Activated CD4-positive, CD25-positive, alpha-beta regulatory T cell (primary cell): ENCODE measurements at places on chromosomes 12 and 14.

DNA sequence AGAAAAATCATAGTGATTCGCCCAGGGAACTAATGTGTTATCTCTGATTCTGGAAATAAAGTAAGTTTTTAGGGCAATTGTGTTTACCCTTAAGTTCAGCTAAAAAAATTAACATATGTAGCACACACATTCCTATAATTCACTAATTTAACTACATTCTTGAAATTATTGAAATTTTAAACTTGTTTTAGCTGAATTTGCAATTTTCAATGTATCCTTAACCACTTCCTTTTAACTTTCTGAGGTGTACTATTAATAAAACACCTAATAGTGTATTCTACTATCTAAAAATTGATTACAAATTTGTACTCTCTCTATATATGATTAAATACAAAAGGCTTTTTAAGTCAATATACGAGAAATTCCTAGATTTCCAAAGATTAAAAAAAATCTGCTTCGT lies 2.2 kb downstream of the KLHL28 start:
- no peak for DNase-seq

DNA sequence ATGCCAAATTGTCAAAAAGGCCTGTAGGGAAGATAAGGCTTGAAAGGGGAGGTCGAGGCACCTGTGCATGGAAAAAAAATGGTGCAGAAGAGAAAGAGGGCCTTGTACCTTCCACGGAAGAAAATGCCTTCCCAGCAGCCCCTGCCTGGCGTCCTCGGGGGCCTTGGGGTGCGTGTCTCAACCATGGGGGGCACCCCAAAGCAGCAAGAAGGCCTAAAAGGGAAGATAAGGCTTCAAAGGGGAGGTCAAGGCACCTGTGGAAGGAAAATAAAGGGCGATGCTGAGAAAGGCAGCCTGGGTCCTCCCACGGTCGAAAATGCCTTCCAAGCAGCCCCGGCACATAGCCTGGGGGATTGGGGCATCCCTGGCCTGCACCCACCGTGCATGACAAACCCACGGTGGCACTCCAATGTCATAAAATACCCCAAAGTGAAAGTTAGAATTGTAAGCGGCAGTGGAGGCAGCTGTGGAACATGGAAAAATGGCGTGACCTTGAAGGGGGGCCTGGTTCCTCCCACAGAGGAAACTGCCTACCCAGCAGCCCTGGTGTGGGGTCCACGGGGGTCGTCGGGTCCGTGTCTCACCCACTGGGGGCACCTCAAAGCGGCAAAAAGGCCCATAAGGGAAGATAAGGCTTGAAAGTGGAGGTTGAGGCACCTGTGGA lies 275.0 kb downstream of the ALG10 start:
- DNase-seq: no peak

- DNase-seq: no peak
These were observed 125.4 kb downstream of the CAND1 start for GRCh38 chr12:67394550-67394949.

GRCh38 chr14:68513137-68513536 lies 279.7 kb downstream of the ZFP36L1 start:
- DNase-seq: no peak

- DNase-seq: no peak
These were observed 238.5 kb downstream of the GPHN start for GRCh38 chr14:66746316-66747006.

DNA sequence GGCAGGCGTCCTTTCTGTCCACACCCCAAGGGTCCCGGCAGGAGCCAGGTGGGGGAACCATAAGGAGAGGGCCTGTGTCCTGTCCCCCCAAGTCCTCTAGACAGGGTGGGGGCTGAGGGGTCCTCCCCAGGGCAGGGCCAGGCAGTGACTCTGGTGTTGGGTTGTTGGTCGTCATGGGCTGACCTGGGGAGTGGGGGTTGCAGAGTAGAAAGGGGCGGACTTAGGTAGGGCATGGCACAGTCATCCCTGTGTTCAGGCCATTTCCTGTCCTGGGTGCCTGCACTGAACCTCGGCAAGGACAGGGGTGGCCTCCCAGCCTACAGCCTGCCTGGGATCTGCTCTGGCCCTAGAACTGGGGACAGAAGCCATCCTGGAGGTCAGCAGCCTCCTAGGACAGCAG lies 356.2 kb downstream of the TMEM121 start:
- no peak for DNase-seq

DNA sequence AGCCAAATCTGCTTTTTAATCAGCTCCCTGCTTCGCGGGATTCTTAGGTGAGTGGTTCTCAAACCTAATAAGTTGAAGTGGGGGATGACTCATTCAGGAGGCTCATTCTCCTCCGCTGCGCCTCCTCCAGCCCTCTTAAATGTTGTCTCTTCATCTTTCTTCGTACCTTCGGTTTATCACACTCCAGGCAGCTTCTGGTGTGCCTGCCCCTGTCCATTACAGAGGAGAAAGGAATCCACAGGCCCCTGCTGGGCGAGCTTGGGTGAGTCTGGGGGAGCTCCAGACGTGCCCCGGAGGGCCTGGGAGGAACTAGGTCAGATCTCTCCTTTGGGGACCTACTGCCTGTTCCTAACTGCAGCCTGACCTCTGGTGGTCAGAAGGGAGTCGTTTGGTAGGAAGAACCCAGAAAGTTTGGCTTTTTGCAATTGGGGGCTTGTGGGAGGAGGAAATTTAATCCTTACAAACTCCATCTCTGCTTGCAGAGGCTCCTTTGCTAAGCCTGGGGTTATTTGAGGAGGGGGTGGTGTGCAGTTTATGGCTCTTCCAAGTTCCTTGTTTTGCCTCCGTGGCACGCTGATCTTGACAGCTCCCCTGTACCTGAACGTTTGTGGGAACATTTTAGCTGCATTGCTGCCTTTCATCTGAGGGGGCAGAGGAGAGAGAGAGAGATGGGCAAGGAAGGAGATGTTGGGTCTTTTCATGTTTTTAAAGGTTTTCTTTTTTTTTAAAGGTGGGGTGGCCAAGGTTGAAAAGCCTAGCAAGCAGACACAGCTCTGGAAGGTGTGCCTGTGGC lies 84.1 kb upstream of the GNG2 start:
- DNase-seq: peak; percentile 5

- no peak for DNase-seq
These were observed 12.4 kb downstream of the CALM1 start for GRCh38 chr14:90409209-90409730.

DNA sequence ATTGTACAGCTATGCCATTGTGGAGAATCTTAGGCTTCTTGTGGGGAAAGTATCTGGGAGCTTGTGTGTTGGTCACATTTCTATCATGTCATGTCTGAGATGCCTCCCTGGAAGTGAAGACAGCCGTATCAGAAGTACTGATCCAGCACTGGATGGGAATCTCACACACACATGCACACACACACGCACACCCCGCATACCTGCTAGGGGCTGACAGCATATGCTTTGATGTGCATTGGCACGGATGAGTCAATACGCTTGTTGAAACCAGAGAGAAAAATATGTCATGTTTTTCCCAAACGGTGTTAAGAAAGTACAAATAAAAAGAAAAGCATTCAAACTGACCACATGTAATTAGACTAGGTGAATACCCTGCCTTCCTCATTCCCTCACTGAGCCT lies 260.8 kb downstream of the KTN1 start:
- no peak for DNase-seq

- DNase-seq: no peak
These were observed 26.4 kb upstream of the AEBP2 start for GRCh38 chr12:19412844-19413243.

GRCh38 chr12:104578453-104578852 lies 121.7 kb downstream of the CHST11 start:
- no peak for DNase-seq

DNA sequence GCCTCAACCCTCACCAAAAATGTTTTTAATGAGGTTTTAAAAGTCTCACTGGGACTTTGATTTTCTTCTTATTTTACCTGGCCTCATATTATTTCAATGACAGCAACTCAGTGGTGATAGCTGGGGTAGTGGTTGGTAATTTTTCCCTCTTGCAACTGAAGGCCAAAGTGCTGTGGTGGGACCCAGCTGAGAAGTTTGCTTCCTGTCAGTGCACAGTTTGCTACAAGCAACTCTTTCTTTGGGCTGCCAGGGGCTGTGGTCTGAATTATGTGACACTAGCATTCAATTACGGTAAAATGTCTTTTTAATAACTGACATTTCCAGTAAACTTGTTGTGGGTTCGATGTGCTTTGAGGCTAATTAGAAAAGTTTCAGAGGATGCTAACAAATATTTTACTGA lies 65.3 kb downstream of the IFNG start:
- no peak for DNase-seq

DNA sequence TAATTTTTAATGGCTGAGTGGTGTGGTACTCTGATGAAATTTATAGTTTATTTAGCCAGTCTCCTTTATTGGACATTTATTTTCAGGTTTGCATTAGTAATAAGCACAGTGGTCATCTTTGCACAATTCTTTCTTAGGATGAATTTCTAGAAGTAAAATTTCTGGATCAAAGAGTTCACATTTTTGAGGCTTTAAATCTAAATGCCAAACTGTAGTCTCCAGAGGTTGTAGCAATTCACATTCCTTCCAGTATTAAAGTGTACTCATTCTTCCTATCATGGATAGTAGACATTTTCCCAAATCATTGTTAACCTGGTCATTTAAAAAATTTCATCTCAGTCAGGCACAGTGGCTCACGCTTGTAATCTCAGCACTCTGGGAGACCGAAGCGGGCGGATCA lies 24.8 kb downstream of the SLC39A9 start:
- DNase-seq: no peak

GRCh38 chr12:56990648-56991318 lies 15.6 kb downstream of the ZBTB39 start:
- no peak for DNase-seq

- peak; percentile 79 for DNase-seq
These were observed 5.5 kb downstream of the BCL11B start for GRCh38 chr14:99266181-99267178.

- no peak for DNase-seq
These were observed 12.3 kb downstream of the GPR19 start for GRCh38 chr12:12683725-12684124.

DNA sequence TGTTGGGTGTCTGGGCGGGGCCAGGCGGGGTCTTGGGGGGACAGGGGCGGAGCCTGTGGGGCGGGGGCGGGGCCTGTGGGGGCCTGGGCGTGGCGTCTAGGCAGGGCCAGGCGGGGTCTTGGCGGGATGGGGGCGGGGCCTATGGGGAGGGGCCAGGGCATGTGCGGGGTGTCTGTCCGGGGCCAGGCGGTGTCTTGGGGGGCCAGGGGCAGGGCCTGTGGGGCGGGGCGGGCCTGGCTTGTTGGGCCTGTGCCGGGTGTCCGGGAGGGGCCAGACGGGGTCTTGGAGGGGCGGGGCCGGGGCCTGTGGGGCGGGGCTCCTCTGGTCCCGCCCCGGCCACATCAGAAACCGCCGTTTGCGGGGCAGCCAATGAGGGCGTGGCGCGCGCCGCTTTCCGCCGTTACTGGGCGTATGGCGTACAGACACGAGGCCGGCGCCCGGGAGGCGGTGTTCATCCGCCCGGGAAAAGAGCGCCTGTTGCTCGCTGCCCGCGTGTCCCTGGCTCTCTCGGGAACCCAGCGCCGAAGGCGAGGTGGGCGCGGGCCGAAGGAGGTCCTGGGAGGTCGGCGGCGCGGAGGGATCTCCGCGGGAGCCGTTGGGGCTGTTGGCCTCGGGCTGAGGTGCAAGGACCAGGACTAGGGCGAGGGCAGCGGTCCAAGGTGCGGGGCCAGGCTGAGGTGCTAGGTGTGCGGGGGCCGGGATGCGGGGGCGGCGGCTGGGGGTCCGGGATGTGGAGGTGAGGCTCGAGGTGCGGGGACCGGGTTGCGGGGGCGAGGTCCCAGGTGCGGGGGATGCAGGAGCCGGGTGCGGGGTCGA lies at the start of gene PIWIL1:
Gene PIWIL1 (plus strand): TSS at position 400 of the 816 bp plus-strand sequence. CDS start 4,705 bp downstream, outside the sequence.
- no peak for DNase-seq

DNA sequence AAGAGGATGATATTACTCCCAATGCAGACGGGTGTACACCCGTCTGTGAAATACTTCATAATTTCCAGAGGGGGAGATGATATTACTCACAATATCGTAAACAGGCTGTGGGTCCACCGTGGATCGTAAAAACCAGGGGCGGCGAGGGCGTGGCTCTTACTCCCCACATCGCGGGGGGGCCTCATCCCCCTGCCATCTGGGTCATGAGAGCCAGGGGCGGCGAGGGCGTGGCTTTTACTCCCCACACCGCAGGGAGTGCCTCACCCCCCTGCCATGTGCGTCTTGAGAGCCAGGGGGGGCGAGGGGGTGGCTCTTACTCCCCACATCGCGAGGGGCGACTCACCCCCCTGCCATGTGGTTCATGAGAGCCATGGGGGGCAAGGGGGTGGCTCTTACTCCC lies 86.2 kb upstream of the GNG2 start:
- DNase-seq: no peak

- no peak for DNase-seq
These were observed 30.8 kb downstream of the PAWR start for GRCh38 chr12:79659961-79660431.

- DNase-seq: no peak
These were observed 222.9 kb upstream of the SLC16A7 start for GRCh38 chr12:59372956-59373355.

GRCh38 chr12:89673603-89674002 lies 35.0 kb downstream of the ATP2B1 start:
- DNase-seq: no peak

DNA sequence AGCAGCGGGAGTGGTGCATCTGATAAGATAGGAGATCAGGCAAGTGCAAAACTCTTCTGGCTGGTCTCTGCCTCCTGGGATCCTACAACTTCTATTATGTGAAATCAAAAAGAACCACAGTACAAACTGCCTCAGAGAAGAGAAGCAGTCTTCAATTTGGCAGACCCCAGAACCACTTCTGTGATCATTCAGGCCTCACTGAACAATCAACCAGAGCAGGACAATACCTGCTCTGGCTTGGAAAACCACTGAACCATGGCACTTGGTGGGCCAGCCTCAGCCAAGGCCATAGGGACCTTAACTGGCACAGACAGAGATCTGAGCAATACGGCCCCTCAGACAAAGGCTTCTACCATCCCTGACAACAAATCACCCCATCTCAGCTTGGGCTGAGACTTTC lies 103.0 kb downstream of the NDUFA12 start:
- DNase-seq: no peak

DNA sequence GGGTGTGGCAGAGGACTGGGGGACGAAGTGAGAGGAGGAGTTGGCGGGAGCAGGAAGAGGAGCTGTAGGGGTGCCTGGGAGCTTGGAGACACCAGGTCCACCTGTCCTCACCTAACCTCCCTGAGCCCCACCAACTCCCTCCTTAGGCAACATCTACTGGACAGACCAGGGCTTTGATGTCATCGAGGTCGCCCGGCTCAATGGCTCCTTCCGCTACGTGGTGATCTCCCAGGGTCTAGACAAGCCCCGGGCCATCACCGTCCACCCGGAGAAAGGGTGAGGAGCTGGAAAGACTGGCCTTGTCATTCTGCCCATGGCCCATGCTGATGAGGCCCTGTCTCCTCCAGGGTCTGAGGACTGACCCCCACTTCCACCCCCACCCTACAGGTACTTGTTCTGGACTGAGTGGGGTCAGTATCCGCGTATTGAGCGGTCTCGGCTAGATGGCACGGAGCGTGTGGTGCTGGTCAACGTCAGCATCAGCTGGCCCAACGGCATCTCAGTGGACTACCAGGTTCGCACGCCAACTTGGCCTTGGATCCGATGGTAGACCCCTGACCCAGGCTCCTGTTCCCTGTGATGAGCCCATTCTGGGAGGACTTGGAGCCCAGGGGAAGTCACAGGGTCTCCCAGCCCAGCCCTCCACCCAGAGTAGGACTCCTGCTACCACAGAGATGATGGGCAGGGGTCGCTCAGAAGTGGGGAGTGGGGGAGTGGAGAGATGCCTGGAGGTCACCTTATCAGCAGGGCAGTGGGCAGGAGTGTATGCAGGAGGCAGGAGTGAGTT lies 32.5 kb upstream of the NXPH4 start:
- no peak for DNase-seq

- DNase-seq: no peak
These were observed 212.4 kb upstream of the FAR2 start for GRCh38 chr12:28936711-28937110.
